ENCODE measurements at places on chromosomes 3 and 15.

DNA sequence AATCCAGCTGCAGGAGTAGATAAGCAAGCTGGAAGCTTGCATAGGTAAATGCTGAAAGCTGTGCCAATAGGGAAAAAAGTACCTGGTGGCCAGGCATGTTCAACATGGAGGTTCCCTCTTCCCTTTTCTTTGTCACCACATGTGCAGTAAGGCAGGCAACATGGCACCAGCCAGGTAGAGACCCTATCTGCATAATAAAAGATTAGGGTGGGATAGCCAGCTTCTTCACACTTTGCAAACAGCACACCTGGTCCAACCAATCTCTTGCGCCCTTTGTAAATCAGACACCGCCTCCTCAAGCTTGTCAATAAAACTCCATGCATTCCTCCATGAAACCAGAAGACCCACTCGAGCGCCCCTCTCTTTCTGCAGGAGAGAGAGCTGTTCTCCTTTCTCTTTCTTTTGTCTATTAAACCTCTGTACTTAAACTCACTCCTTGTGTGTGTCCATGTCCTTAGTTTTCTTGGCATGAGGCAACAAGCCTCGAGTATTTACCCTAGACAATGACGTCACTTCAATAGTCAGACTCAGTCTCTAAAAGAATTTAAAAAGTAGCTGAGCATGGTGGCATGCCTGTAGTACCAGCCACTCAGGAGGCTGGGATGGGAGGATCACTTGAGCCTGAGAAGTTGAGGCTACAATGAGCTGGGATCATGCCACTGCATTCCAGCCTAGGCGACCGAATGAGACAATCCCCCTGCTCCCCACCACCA is 256.3 kb downstream of the SCAPER start:
- no peak for DNase-seq

- no peak for DNase-seq
Observed at GRCh38 chr15:82539691-82540054, 584 bp downstream of the RPS17 start.

DNA sequence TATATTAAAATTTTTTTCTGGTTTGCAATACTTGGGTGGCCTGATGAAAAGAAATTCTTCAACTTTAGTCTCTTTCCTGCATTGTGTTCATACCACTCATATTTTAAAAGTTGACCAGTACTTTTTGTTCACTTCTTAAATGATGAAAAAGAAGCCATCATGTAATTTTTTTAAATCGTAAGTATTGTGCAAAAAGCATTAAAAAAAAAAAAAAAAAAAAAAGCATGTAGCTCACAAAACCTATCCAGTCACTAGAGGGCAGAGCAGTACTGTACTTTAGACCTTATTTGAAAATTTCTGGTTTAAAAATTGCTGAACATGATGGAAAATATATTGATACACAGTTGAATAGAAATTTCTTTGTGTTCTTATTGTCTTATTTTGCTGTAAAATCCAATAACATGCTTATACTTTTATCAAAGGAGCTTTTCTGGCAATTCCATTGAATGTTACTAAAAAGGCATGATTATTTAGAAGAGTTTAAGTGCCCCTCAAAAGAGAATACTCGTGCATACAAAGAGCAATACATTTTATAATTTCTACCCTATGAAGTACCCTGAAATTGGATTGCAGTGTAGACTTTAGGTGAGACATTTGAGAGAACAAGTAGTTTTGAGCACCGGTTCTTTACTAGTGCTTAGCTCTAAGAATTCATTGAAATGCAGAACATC is 137.7 kb downstream of the BBX start:
- DNase-seq: no peak

- no peak for DNase-seq
Observed at GRCh38 chr3:47228088-47228487, 54.5 kb downstream of the KIF9 start.

DNA sequence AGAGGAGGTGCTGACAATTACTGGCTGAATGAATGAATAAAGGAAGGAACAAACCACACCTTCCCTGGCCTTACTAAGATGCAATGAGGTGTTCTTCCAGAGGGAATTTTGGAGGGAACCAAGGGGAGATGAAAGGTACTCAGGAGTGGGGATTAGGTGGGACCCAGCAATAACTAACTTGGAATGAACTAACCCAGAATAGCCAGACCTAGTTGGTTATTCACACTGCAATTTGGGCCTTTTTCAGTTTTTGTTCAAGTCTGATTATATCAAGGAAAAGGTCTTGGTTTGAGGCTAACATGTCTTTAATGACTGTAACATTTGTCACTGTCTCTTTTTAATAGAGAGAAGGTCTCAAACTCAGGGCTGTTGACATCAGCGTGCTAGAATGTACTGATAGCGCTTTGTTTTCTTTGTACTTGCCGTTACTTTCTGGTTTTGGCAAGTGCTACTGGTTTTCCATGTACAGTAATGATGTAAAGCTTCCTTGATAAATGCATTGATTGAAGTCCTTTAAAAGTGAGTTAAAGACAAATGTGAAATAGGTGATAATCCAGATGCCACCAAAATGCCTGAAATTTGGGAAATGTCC is 3.2 kb upstream of the PLXND1 start:
- no peak for DNase-seq

DNA sequence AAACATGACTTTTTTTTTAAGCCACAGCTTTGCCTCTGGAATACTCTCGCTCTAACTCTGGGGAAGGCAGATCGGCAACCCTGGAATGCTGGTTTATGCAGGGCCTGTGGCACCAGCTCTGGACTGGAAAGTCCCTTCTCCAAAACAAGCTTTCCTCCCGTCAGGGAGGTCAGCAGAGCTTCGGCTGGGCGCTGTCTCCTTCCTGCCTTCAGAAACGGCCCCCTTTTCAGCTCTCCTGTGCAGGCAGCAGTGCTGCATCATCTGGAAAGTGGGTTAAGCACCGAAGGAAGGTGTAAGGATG is 42.7 kb upstream of the SKOR1 start:
- DNase-seq: no peak

GRCh38 chr3:169710619-169711018 is 47.1 kb upstream of the MECOM start:
- DNase-seq: no peak

DNA sequence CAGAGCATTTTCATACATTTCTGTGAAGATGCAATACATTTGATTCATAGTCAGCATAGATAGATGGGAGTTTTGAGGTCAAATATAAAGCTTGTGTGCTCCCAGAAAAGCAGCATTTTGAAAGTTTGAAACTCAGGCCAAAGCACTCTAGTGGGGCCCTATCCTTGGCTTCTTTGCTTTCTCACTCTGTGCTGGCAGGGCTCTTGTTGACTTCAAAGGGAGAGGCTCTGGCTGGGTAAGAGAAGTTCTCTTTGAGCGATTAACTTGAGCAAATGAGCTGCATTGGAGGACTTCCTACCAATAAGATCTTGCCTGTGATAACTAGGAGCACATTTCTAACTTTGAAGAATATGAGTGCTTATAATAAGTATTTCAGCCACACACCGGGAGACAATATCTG is 214.0 kb upstream of the RARB start:
- no peak for DNase-seq

Measured in retinal pigment epithelial cell (primary cell).